ENCODE measurements at places on chromosomes 4 and X.

DNA sequence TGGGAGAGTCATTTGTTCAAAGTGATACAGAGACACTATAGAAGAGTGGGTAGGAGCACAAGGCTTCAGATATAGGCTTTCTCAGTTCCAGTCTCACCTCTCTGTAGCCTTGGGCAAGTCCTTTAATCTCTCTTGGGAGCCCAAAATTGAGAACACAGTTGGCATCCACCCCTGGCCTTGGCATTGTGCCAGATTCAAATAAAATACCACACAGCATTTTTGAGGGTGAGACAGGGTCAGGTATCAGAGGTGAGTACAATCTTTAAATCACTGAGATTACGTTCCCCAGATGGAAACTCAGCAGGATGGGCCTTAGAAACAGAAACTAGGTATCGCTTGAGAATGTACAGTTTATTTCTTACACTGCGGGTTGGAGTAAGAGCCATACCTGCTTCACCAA lies 25.2 kb upstream of the SMIM10L2A start:
- no peak for DNase-seq

- DNase-seq: no peak
Measured at GRCh38 chr4:1758306-1759121, 34.6 kb upstream of the FGFR3 start.

GRCh38 chr4:137529432-137529831 lies 2.9 kb downstream of the PCDH18 start:
- DNase-seq: no peak

DNA sequence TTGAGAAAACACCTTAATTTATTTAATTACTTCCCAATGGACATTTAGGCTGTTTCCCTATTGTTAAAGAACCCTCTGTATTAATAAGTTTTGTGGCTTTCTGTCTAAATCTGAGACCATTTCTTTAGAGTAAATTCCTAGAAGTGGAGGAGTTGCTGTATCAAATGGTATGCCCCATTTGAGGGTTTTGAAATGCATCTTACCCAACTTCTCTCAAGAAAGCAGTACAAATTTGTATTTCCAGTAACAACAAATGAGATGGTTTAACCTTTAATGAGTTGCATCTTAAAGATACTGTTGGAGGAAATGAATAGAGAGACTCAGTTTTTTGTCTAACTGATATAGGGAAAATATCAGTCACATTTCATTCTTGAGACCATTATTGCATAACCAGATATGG lies 70.5 kb upstream of the CBLL2 start:
- DNase-seq: no peak
